Body of pancreas (tissue), 4 donors: ENCODE measurements at places on chromosomes 3 and 15.

DNA sequence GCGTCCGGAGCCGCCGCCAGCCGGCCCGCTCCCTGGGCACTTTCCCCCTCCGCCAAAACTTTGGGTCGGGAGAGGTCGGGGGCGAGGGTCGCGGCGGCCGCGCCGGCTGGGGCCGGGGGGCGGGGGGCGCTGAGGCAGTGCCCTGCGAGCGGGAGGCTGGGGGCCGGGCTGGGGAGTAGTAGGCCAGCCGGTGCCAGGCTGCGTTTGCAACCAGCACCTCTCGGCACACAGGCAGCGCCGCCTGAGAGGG is 452 bp downstream of the BBX start:
- no peak for DNase-seq

DNA sequence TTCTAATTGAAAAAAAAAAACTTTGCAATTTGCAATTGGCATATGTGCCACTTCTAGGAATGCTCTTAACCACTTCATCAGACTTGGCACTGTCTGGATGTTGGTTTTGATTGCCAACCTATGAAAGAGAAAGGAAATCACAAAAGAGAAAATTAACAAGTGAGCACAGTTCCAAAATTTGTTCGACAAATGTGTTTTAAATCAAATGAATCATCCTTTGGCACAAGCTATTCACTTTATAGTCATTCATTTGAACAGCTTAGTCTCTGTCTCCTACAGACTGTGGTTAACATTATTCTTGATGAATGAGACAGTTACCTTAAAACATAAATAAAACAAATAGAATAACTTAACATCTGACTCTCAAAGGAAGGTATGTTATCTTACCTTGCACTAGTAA is 265.0 kb downstream of the EPHA3 start:
- no peak for DNase-seq

- no peak for DNase-seq
Observed at GRCh38 chr3:11558002-11558401, 85.7 kb downstream of the VGLL4 start.

DNA sequence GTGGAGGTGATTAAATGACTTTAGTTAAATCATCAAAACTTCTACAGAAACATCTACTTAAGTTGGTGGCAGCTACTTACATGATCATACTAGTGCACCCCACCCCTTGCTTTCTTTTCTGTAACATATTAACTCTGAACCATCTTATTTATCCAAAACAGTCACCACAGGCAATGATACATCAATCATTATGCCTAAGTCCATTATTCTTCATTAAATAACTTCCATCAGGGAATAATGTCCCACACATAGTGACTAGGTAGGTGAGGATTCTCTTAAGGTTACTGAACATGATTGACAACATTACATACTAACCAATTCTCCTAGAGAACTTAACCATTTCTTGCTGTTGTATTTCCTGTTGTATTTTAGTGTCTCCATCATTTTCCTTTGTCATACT is 210.2 kb downstream of the NR1D2 start:
- no peak for DNase-seq

- no peak for DNase-seq
Observed at GRCh38 chr15:68228143-68228970, 1.2 kb downstream of the CLN6 start.

DNA sequence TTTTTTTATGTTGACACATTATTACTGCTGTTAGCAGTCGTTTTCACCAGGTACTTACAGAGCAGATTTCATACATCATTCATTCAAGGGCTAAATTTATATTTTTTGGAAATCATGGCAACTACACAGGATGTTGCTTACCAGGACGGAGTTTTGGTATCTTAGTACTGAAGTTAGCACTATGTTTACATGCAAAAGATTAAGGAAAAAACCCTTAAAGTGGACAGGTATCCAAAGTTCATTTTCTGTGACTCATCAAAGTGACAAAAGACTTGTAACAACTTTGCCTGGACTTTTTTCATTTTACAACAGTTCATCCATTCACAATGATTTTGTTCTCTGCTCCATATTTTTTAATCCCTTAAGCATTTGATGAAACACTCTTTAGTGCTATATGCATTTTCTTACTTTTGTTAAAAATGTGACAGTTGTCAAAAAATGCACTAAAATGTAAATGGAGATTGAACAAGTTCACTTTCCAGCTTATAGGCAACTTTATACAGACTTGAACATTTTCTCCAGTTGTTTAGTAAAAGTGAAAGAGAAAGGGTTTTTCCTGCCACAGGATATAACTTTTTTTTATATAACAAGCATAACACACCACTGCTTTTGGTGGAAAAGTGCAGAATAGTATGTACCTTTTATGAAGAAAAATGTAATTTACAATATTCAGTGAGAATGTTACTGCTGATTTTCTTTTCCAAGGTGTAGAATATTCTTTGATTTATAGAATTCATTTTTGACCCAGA is 104.1 kb downstream of the STT3B start:
- DNase-seq = no peak

- DNase-seq = no peak
Observed at GRCh38 chr15:68186671-68187397, 18.3 kb downstream of the CALML4 start.

DNA sequence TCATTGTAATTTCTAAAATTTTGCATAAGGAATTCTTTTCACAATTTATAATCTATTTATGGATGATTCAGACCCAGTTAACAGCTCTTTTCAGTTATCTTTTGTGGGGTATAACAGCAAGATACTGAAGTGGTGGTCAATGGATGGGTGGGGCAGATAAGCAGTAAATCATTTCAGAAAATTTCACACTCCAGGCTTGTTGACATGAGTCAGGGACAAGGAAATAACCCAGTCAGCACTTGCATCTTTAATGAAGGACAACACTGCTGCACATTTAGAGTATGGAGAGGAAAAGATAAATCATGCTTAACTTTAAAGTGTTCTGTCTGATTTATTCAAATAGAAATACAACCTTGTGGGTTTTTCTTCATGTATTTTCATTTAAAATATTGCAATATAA is 181.6 kb downstream of the ROBO1 start:
- no peak for DNase-seq

GRCh38 chr3:155778462-155778861 is 27.6 kb downstream of the C3orf33 start:
- no peak for DNase-seq

DNA sequence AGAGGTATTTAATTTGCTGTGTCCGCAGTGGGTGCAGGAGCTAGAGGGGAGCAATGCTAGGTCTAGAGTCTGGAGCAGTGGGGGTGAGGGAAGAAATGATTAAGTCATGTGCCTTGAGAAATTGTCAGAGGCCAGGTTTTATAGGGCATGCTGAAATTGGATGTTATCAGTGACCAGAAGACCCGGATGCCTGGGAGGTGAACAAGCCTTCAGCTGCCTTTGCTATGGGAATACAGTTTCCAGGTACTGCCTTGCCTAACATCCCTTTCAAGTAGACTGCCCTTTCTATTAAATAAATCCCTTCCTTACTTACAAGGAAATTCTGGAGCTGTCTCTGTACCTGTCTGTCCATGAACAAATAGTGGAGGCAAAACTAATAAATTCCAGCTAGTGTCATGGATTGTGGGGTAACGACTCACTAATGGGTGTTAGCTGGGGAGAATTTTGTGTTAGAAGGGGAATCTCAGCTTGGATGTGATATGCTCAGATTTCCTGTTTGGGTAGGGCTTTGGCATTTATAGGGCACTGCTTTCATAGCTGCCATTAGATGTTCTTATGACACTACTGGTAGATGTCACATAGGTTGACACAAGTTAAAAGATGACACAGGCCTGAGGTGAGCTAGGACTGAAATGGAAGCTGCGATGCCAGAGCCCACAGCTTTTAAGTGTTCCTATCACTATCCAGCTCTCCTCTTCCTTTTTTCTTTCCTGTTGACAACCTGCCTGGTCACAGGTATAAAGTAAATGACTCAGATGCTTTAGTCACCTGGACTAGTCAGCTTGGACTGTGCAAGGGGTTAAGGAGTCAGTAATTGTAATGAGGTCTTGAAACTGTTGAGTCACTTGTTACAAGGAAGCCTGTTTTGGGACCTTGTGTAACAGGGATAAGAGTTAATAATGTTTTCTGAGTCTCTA is 21.3 kb downstream of the CHD2 start:
- DNase-seq = peak; percentile 59

DNA sequence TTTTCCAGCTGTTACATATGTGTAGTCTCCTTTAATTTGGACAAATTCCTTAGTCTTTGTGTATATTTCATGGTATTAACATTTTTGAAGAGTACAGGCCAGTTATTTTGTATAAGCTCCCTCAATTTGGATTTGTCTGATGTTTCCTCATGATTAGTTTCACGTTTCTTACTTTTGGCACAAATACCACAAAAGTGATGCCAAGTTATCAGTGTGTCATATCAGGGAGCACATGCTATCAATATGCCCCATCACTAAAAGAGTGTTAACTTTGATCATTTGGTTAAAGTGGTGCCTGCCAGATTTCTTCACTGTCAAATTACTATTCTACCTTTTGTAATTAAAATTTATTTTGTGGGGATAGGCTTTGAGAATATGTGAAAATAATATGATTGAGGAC is 14.6 kb downstream of the PCNP start:
- DNase-seq = no peak

GRCh38 chr15:101024706-101025500 is 105.7 kb downstream of the LRRK1 start:
- DNase-seq = no peak

DNA sequence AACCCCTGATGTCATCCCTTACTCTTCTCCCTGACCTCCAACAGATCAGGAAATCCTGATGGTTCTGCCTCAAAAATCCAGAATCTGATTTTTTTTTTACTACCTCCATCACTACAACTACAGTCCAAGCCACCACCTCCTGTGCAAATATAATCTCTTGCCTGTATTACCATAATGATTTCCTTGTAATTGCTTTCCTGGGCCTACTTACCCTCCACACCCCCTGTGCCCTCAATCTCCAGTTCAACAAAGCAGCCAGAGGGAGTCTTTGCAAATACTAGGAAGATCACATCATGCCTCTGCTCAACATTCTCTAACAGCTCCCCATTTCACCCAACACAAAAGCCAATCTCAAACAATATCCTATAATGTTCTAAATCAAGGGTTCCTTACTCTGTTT is 159.9 kb downstream of the FMN1 start:
- no peak for DNase-seq

GRCh38 chr3:69712933-69713332 is 26.3 kb upstream of the MITF start:
- no peak for DNase-seq

DNA sequence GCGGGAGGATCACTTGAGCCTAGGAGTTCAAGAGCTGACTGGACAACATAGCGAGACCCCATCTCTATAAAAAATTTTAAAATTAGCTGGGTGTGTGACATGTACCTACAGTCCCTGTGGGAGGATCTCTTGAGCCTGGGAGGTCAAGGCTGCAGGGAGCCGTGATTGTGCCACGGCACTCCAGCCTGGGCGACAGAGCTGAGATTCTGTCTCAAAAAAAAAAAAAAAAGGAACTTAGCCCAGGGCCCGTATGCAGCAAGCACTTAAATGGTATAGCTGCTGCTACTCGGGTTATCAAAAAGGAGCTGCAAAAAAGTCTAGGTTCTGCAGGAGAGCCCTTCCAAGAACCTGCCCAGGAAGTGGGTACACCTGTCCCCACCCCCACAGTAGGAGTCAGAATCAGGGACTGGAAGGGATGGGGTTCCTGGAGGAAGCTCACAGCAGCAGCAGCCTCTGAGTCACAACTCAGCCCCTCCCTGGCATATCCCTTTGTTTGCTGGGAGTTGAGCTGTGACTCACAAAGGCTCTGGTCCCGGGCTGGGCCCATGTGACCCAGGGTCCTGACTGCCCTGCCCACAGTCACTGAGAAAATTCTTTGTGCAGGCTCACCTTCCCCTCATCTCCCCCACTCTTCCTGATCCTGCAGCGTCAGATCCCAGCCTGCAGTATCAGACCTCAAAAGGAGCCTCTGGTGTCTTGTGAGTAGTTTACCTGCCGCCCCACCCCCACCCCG is at the start of gene SPATA12:
SPATA12 (plus strand) TSS at position 576 of the 733 bp plus-strand sequence. CDS start 13,031 bp downstream, outside the sequence.
- peak; percentile 86 for DNase-seq

DNA sequence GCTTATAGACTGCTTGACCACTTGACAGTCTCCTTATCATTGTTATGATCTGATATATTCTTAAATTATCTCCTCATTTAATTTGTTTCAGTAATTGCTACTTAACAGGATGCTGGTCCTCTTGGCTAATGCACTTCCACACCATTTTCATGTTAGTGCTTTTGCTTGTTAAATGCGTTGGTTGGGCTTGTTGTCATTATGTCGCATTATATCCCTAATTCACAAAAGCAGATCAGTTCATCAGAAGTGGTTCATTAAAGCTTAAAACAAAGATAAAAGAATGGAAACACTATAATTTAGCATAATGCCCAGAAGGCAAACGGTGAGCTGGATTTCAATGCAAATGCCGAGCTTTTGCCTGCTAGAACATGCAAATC is 17.1 kb upstream of the EHHADH start:
- DNase-seq = no peak

- DNase-seq = no peak
Observed at GRCh38 chr3:120424976-120425570, 25.7 kb downstream of the FSTL1 start.

GRCh38 chr3:23761440-23761896 is 44.3 kb upstream of the UBE2E1 start:
- DNase-seq = no peak

GRCh38 chr15:57330619-57331340 is 45.5 kb upstream of the CGNL1 start:
- DNase-seq = no peak

- peak; percentile 55 for DNase-seq
Observed at GRCh38 chr15:77507911-77508310, 87.2 kb downstream of the HMG20A start.

DNA sequence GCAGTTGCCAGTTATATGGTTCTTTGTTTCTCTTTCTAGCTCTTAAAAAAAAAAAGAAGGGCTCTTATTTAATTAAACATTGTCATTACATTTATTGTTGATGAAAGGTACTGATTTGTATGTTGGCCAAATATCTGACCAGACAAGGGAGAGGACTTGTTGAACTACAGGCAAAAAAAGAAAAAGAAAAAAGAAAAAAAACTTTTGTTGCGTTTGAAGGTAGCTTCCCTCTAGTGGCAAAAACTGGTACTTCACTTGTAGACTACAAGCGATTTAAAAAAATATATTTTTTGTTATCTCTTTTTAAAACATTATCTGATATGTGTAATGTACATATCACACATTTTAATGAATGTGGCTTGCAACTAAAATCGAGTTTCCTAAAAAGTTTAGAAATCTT is 280.6 kb downstream of the ROBO2 start:
- DNase-seq = no peak

- no peak for DNase-seq
Observed at GRCh38 chr3:144687862-144688261, 716.2 kb downstream of the DIPK2A start.

DNA sequence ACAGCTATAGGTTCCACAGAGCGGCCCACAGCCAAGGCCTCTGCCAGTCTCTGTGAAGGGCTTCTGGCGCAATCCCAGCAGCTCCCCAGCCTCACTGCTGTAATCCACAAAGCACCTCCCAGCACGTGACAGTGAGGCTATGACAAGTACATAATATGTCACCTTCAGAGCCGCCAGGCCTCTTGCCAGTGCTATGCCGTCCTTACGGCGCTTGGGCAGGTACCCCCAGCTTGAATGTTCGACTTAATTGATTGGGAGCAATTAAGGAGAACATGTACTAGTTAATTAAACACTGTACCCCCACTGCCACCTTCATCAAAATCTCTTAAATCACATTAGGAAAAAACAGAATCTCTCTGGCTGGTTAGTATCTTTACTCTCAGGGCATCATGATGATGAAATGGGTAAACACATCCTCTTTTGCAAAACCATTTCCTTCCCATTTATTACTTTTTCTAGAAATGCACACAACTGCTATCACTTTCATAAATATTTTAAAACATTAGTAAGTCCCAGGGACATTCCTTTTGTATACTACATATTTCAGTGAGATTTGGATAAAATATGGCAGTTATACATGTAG is 169.9 kb downstream of the XXYLT1 start:
- peak; percentile 76 for DNase-seq

GRCh38 chr3:128616516-128617269 is 33.9 kb downstream of the RPN1 start:
- DNase-seq = no peak
